ENCODE measurements at places on chromosomes 1 and 21.

DNA sequence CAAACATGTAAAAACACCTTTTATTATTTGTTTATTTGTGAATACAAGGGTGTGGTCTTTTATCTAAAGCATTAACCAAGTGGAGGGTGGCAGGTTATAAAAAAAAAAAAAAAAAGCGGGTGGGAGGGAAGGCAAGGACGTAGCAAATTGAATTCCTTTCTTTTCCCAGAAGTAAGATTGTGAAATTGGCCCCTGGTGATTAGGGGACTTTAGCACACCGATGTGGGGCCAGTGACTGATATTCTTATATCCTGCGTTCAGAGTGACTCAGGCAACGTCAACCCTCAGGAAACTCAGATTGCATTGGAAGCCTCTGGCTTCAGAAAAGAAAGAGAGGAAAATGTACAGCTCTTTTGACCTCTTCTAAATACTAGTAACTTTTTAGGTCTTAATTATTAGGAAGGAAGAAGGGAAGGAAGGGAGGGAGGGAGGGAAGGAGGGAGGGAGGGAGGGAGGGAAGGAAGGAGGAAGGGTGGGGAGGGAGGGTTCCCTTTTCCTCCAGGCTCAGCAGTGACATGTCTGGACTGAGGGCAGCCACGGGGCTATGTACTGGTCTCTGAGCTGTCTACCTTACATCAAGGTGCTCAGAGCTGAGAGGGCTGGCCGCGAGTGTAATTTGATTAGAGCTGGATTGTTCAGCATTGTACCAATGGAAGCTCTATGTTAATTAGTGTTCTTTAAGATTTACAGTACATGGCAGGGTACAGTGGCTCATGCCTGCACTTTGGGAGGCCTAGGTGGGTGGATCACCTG lies 30.2 kb downstream of the EVA1C start:
- no peak for DNase-seq

DNA sequence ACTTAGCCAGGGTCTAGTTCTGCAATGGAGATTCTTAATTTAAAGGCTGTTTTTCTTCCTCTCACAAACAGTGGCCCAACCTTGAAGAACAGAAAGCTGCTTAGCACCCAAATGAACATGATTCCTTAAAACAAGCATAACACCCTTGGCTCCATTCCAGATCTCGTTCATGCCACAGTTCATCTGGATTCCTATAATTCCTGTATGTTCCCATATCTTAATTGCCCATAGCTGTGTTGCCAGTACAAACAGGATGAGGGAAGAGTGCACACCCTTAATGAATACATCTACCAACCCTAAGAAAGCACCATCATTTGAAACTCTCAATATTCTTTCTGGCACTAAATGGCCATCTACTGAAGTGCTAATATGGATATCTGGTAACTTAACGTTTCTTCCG lies 45.5 kb downstream of the TGFB2 start:
- no peak for DNase-seq

DNA sequence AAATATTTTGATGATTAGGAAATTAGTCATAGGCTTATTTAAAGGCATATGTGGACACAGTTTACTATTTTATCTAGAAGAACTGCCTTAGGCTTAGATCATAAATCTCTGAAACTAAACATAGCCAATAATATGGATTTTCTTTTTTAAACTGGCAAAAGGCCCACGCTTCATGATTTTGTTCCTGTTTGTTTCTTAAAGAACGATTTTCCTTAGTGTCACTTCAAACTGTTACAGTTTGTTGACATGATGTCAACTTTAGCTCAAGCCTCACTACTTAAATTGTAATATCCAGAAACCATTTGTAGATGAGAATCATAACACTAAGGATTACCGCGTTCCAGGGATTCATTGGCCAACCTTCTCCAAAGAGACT lies 322.6 kb downstream of the HHIPL2 start:
- no peak for DNase-seq

- no peak for DNase-seq
Observed at GRCh38 chr1:157952601-157953000, 40.8 kb upstream of the KIRREL1 start.

- no peak for DNase-seq
Observed at GRCh38 chr1:56199061-56199460, 380.3 kb downstream of the PLPP3 start.

DNA sequence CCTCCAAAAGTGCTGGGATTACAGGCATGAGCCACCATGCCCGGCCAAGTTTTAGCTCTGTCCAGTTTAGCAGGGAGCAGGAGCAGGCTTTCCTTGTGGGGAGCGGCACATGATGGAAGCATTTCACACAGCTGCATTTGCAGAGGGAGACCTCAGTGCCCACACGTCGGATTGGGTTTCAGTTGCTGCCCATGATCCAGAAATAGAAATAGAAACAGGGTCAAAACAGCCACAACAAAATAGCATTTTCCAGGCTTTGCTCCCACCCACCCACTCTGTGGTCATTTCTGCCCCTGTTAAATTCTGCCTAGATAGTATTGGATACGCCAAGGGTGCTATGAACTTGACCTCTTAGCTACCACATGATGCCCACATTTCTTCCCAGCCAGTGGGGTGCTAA lies 128.4 kb downstream of the CNIH3 start:
- no peak for DNase-seq

DNA sequence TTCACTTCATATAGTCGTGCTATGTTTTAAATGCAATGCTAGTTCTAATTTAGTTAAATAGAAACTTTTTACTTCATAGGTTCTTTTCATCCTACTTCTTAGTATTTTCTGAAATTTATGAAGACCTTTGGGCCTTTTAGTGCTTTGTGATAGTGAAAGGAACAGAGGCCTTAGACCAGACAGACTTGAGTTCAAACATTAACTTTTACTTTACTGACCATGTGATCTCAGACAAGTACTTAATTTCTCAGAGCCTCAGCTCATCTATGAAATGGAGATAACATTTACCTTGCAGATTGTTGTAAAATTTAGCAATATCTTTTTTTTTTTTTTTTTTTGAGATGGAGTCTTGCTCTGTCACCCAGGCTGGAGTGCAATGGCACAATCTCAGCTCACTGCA lies 57.5 kb downstream of the AK5 start:
- no peak for DNase-seq

DNA sequence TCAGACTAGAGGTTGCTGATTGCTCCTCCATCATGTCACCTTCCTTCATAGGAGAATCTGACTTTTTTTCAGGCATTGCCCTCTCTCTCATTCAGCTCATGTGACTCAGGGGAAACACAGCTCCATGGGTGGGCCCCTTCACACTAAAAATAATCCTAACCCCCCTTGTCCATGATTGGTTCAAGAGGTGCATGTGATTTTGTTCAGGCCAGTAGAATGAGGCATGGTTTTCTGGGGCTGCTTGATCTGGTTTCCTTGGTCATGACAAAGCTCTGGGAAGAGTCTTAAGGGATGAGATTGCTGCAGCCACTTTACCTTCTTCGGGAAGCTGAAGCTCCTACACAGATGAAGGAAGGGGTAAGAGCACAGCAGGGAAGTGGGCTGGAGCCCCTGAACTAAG lies 56.3 kb downstream of the SPAG17 start:
- DNase-seq: no peak

- no peak for DNase-seq
Observed at GRCh38 chr1:209861242-209861641, 33.5 kb downstream of the UTP25 start.

DNA sequence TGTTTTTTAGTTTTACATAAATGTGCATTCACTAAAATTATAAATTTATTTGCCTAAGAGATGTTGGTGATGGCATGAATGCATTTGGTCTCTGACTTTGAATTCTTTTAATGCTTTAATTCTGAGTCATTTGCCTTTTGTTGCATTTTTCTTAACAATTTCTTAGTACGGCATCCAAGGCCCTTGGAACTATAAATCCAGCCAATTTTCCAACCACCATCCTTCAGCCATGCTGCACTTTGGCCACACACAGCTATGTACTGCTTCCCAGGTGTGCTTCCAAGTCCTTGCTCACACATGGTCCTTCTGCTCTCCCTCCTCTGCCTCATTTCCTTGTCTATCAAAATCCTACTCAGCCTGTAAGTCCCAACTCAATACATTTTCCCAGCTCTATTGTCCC lies 161.0 kb downstream of the DHRS3 start:
- no peak for DNase-seq

- DNase-seq: no peak
Observed at GRCh38 chr1:156975084-156975483, 54.7 kb downstream of the LRRC71 start.

DNA sequence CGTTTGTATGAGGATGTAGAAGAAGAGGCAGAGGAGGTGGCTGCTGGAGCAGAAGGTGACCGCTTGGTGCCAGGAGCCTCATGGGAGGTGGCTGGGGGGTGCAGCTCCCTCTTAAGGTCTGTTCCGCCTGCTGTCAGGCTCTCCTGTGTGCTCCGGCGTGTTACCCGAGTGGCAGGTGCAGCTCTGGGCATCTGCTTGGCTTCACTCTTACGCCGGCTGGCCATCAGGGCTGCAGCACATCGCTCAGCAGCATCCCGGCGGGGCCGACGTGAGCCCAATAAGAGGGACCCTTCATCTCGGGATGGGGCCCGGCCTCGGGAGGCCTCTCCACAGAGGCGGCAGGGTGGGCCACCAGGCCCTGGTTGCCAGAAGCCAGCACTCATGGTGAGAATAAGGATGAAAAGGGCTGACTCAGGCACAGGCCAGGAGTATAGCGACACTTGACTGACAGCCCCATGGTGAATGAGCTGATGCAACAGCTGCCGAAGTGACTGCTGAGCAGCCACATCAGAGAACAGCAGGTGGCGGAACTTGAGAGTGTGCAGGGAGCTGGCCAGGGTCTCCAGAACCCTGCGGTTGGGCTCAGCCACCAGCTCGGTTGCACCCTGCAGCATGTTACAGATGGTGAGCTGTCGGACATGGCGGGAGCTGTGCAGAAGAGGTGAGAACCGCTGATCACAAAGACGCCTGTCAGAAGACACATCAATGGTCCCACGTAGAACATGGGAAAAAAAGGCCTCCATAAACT lies 17.5 kb downstream of the LRRC41 start:
- DNase-seq: no peak

GRCh38 chr1:100584761-100585745 lies 47.1 kb downstream of the GPR88 start:
- no peak for DNase-seq

- no peak for DNase-seq
Observed at GRCh38 chr1:156198831-156199349, 5.0 kb downstream of the SLC25A44 start.

DNA sequence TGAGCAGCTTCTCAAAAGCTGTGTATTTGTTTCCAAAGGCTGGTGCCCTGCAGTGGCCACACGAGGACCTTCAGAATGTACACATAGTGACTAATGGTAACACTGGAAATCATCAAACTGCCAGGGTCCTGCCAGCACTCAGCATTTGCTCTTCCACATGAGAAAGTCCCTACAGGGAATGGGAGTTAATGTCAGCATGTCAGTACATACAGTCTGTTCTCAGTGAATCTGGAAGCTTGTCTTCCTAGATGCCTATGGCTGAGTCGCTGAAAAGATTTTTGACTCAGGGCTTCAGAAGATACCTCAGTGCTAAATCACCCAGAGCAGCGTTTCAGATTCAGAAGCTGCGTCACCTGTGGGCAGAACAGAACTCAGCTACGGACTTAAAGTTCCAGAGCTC lies 108.2 kb downstream of the CDC7 start:
- DNase-seq: no peak

DNA sequence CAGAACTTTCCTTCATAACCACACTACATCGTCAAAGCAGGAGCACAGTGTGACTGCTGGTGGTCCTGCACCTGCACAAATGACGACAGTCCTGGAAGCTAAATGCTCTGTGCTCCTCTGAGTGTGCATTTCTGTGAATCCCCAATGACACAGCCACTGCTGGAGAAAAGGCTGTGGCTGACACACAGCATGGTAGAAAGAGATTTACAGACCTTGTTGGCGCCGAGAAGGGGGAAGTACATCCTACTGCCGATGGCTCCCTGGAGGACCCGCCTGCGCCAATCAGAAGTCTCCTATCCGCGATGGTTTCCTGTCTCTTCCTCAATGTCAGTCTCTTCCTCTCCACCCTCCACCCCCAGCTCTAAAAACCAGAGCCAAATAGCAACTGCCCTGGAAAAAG lies 115.4 kb upstream of the RAB4A start:
- no peak for DNase-seq

DNA sequence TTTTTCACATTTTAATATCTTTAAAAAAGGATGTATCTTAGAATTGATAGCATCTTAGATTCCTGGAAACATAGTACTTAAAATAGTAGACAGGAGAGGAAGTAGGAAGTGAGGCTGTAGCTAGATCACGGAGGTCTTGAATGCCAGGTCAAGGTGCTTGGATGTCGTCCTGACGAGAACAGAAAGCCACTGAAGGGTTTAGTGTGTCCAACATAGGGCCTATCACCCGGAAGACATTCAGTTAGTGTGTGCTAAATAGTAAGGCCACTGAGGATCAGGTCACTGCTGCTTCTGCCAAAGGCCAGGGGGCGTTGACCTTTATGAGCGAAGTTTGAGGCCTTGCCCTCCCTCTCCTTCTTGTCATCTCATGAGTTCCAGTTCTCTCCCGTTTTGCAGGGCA lies 35.7 kb downstream of the RAB3B start:
- DNase-seq: no peak

DNA sequence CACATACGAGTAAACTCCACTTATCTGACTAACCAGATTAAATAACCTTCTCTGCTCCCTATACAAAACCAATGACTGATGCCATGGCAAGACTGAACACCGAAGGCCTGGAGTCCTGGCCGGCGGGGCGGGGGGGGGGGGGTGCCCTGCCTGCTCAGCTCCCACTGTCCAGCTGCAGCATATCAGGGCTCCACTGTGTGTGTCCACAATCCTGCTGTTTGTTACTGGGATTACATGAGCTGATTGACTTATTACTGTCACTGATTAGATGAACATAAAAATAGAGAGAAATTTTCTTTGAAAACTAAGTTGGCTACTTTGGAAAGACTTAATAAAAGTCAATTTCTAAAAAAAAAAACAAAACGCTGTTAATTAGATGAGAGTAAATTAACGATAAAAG lies 24.9 kb downstream of the TMEM63A start:
- DNase-seq: no peak

DNA sequence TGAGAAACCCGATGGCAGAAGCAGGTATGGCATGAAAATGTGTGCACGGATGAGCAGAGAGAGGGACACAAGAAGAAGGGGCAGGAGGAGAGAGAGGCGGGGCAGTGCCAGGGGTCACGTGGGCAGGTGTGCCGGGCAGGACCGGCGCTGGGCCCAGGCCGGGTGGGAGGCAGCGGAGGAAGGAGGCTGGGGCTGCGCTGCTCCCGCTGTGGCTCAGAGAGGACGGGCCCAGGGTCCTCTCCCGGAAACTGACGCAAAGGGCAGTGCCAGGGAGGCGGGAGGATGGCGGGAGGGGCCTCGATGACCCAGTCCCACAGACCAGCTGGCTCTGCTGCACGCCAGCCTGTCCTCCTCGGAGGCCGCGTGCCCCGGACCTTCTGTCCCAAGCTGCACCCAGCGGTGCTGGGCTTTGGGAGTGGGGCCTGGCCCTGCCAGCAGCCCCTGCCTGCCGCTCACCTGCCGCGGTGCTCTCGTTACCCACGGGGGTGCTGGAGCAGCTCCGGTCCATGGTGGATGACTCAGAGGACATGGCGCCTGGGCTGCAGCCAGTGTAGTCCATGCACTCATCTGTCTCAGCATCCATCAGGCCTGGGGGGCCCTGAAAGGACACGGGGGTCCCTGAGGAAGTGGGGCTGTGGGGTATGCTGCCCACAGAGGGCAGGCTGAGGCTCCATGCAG lies 153.9 kb downstream of the CASZ1 start:
- no peak for DNase-seq

GRCh38 chr1:162381383-162381782 lies at the start of gene C1orf226:
TSS of gene C1orf226 (plus strand) at chr1:162381728. CDS start at chr1:162381902, 174 bp downstream.
- no peak for DNase-seq
